ENCODE measurements at places on chromosomes 16 and 17.

DNA sequence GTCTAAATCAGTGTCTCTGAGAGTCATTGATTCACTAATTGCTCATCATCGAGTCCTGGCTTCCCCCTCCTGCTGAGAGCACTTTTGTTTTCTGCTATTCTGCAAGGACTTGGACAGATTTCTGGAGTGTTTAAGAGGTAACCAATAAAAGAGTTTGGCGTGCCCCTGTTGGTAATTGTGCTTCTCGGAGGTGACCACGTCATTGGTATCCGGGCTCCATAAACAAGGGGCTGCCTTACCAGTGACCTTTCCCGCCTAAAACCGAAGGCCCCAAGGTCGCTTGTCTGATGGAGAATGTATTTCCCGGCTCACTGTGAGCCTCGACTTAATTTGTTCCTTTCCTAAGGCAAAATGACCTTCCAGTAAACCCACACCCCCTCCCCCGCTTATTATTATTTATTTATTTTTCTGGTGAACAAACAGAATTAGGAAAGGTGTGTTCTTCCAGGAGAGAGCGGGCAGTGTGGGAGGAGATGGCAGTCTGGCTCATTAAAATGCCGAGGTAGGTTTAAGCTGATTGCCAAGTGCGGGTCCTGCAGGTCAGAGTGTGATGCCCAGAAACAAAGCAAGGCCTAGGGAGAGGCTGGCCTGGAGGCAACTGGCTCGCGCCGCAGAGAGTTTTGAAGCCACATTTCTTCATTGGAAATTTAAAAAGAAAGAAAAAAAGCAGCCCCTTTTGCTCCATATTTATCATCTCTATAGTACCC, 30.2 kb downstream of the MSI2 start:
- no peak for DNase-seq

DNA sequence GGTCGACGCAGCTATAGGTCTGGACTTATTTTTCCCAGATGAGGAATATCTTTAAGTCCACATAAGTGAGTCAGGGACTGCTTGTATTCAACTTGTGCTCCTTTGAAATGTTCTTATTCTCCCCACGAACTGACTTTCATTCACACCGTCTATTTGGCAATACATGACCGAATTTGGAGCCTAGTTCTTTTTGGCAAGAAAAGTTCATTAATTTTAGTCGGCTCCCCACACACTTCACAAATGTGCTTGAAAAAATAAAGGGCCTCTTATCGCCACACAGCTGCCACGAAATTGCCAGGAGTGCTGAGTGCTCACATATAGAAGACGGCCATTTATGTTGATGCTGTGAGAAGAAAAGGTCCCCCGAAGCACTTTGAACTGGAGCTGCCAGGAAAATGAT, 152.6 kb downstream of the PRKCA start:
- no peak for DNase-seq

GRCh38 chr17:8310601-8311123, 621 bp downstream of the ARHGEF15 start:
- DNase-seq = no peak

GRCh38 chr17:16933317-16934132, 38.4 kb downstream of the TNFRSF13B start:
- DNase-seq = no peak

GRCh38 chr17:81325714-81326358, 30.7 kb upstream of the SLC38A10 start:
- DNase-seq = no peak

All from activated CD8-positive, alpha-beta memory T cell treated with anti-CD3 and anti-CD28 coated beads for 48 hours (primary cell).